ENCODE measurements at places on chromosomes 5 and 9.

DNA sequence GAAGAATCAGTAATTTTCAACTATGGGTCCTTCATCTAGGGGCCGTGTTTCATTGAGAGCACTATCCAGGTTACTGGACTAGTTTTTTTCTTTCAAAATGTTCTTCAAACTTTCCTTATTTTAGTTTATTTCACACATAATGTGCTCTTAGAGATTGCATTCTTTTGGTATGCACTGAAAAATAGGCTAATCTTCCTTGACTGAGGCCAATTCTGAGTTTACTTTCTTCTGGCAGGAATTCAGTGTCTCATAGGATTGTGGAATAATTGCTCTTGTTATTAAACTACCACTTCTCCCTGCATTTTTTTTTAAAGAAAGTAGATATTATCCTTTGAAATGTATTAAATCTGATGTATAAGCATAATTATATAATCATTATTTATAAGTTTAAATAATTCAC, 624.5 kb downstream of the RAB3C start:
- no peak for DNase-seq
- no peaks in the 10 kb centered on the region for H3K36me3 ChIP-seq
- H3K4me3 ChIP-seq = no peak overlapping the region
- no peak overlapping the region for H3K27ac ChIP-seq

DNA sequence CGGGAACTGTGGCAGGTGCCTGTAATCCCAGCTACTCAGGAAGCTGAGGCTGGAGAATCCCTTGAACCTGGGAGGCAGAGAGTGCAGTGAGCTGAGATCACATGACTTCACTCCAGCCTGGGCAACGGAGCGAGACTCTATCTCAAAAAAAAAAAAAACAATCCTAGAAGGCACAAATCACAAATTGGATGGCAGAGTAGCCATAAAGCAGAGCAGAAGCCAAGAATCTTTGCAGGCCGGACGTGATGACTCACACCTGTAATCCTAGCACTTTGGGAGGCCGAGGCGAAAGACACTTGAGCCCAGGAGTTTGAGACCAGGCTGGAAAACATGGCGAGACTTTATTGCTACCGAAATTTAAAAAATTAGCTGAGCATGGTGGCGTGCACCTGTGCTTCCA, 9.2 kb upstream of the FUBP3 start:
- no peak overlapping the region for H3K4me3 ChIP-seq
- DNase-seq = peak; percentile 45
- peaks cover 3% of the 10 kb centered on the region for H3K4me1 ChIP-seq
- H3K36me3 ChIP-seq = no peaks in the 10 kb centered on the region

GRCh38 chr9:87698069-87698809, 27.7 kb upstream of the CTSL start:
- H3K4me1 ChIP-seq = peaks cover 13% of the 10 kb centered on the region
- peaks cover 51% of the 10 kb centered on the region for H3K36me3 ChIP-seq
- DNase-seq = no peak
- H3K27ac ChIP-seq = no peak overlapping the region

GRCh38 chr9:124286292-124286931, 28.7 kb downstream of the NEK6 start:
- peak overlapping the region; percentile 95 for H3K27ac ChIP-seq
- peaks cover 78% of the 10 kb centered on the region for H3K4me1 ChIP-seq
- peaks cover 32% of the 10 kb centered on the region for H3K36me3 ChIP-seq

DNA sequence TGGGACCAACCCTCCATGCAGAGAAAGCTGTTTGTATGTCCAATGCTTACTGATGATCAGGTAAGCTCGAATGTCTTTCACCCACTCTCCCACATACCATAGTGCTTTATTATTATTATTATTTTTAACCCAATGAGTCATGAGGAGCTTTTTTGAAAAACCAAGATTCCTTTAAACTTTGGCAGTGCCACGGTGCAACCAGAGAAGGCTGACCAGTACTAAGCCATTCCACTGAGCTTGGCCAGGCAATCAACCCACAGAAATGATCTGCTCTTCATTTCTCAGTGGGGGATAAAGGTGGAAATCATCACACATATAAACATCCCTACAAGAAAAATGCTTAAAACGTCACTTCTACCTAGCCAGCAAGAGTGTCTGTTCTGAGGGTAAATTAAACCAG, 35.5 kb downstream of the JAKMIP2 start:
- peak overlapping the region; percentile 9 for H3K27ac ChIP-seq
- no peaks in the 10 kb centered on the region for H3K27me3 ChIP-seq
- H3K4me1 ChIP-seq = no peaks in the 10 kb centered on the region

- no peaks in the 10 kb centered on the region for H3K27me3 ChIP-seq
- DNase-seq = no peak
- H3K36me3 ChIP-seq = no peaks in the 10 kb centered on the region
- no peak overlapping the region for H3K27ac ChIP-seq
- no peak overlapping the region for H3K4me3 ChIP-seq
These were observed 87.9 kb downstream of the NUDT12 start for GRCh38 chr5:103474677-103475076.

DNA sequence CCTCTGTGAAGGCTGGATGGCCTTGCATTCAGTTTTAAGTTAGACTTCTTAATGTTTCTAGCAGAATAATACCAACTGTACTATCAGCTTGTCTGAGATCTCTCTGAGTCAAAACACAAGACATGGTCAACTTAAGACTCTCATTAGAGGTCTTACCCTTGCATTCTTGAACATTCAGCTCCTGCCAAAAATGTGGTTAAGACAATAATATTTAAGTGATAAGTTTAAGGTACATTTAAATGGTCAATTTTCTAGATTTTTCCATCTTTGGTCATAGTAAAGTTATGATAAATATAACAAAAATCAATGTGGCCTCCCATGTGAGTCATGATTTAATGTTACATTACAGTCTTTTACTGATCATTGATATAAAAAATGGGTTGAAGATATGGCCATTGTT, 75.0 kb downstream of the NR2F1 start:
- no peaks in the 10 kb centered on the region for H3K36me3 ChIP-seq
- no peak overlapping the region for H3K4me3 ChIP-seq
- no peak overlapping the region for H3K27ac ChIP-seq
- no peaks in the 10 kb centered on the region for H3K4me1 ChIP-seq
- DNase-seq = no peak
- H3K27me3 ChIP-seq = no peaks in the 10 kb centered on the region

- no peaks in the 10 kb centered on the region for H3K36me3 ChIP-seq
- peaks cover 2% of the 10 kb centered on the region for H3K4me1 ChIP-seq
- H3K27ac ChIP-seq = no peak overlapping the region
- no peak overlapping the region for H3K4me3 ChIP-seq
These were observed 29.3 kb downstream of the TLR4 start for GRCh38 chr9:117733465-117733864.

GRCh38 chr5:160520609-160521391, 99.1 kb downstream of the PTTG1 start:
- H3K4me1 ChIP-seq = no peaks in the 10 kb centered on the region
- peaks cover 3% of the 10 kb centered on the region for H3K27me3 ChIP-seq
- H3K27ac ChIP-seq = no peak overlapping the region
- no peaks in the 10 kb centered on the region for H3K36me3 ChIP-seq
- no peak overlapping the region for H3K4me3 ChIP-seq

- H3K27me3 ChIP-seq = no peaks in the 10 kb centered on the region
- no peak overlapping the region for H3K27ac ChIP-seq
- peaks cover 7% of the 10 kb centered on the region for H3K4me1 ChIP-seq
- no peak for DNase-seq
- H3K36me3 ChIP-seq = no peaks in the 10 kb centered on the region
These were observed 2.1 kb downstream of the NADK2 start for GRCh38 chr5:36239370-36240293.

GRCh38 chr5:99104538-99105132, 175.8 kb upstream of the CHD1 start:
- no peaks in the 10 kb centered on the region for H3K36me3 ChIP-seq

GRCh38 chr5:95641741-95642220, 4.8 kb upstream of the RFESD start:
- no peak overlapping the region for H3K4me3 ChIP-seq
- DNase-seq = peak; percentile 29
- no peaks in the 10 kb centered on the region for H3K4me1 ChIP-seq
- H3K36me3 ChIP-seq = no peaks in the 10 kb centered on the region

DNA sequence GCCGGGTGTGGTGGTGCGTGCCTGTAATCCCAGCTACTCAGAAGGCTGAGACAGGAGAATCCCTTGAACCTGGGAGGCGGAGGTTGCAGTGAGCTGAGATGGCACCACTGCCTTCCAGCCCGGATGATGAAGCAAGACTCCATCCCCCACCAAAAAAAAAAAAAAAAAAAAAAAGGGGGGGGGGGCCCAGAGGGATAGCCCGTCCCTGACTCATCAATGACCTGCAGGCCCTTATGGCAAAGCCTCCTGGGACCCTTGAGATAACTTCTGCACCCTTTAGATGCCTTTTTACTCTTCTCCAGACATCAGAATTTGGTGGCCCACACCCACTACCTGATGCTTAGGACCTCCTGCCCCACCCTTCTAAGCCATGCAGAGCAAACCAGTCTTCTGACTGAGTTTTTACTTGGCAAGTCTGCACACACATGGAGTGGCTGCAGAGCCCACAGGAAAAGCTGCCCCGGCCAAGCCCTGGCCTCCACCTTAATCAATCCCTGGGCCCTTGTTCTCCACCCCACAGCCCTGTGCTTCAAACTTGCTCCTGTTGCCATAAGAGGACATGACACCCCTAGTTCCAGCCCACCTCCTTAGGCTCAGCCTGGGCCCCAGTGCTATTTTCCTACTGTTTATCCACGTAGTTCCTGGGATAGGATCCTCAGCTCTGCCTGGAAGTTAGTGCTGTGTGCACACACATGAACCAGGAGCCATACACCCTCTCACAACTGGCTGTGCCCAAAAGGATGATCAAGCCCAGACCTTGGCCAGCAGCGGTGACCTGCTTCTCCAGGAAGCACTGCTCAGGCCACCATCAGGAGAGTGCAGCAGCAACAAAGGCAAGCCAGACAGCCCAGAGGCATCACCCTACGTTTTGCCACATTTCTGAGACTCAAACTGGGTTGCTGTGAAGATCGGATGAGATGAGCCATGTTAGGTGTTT, 5.1 kb downstream of the MGAT1 start:
- H3K27me3 ChIP-seq = no peaks in the 10 kb centered on the region
- H3K27ac ChIP-seq = no peak overlapping the region
- no peak for DNase-seq
- peaks cover 39% of the 10 kb centered on the region for H3K4me1 ChIP-seq
- no peak overlapping the region for H3K4me3 ChIP-seq
- peaks cover 27% of the 10 kb centered on the region for H3K36me3 ChIP-seq

DNA sequence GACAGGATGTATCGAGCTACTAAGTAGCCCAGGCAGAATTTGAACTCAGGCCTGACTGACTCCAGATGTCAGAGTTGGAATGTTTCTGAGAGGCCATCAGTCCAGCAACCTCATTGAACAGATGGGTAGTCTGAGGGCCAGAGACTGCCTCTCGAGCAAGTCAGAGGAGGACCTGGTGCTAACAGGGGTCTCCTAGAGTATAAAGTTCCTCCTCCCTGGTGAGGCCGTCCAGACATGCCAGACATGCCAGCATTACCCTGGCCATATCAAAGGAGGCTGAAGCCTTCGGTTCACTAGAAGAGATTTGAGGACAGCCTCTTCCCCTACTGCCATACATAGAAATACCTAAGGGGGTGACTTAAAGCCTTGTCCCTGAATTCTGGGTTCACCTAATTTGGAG, 81.2 kb downstream of the ZNF618 start:
- H3K36me3 ChIP-seq = peaks cover 7% of the 10 kb centered on the region
- H3K4me1 ChIP-seq = peaks cover 34% of the 10 kb centered on the region
- H3K4me3 ChIP-seq = no peak overlapping the region
- H3K27me3 ChIP-seq = no peaks in the 10 kb centered on the region

DNA sequence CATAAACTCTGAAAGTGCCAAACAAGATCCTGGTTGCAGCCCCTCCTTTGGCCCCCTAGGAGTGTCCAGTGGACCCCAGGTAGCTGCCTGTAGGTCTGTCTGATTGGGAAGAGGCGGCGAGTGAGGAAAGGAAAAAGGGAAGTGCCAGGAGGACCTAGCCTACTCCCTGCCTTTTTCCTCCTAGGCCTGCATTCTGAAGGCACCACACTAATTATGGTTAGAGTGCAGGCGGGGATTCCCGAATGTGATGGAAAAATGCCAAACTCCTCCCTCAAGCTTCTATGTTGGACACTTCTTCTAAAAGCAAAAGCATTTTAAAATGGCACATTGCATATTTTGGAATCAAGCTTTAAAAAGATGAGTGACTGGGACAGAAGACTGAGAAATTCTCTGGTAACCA, 83.2 kb upstream of the SMIM15 start:
- no peaks in the 10 kb centered on the region for H3K4me1 ChIP-seq
- no peak overlapping the region for H3K4me3 ChIP-seq
- DNase-seq = no peak
- no peaks in the 10 kb centered on the region for H3K27me3 ChIP-seq

- no peak overlapping the region for H3K4me3 ChIP-seq
- no peaks in the 10 kb centered on the region for H3K36me3 ChIP-seq
- H3K27ac ChIP-seq = peak overlapping the region; percentile 62
- peaks cover 13% of the 10 kb centered on the region for H3K4me1 ChIP-seq
- peak; percentile 55 for DNase-seq
These were observed 4.5 kb downstream of the TJP2 start for GRCh38 chr9:69178583-69179011.

GRCh38 chr5:74187757-74188156, 452.8 kb downstream of the ENC1 start:
- no peak overlapping the region for H3K27ac ChIP-seq
- peaks cover 9% of the 10 kb centered on the region for H3K27me3 ChIP-seq
- no peak for DNase-seq
- H3K36me3 ChIP-seq = no peaks in the 10 kb centered on the region

GRCh38 chr5:100691548-100691947, 156.4 kb downstream of the FAM174A start:
- no peaks in the 10 kb centered on the region for H3K4me1 ChIP-seq
- no peaks in the 10 kb centered on the region for H3K27me3 ChIP-seq
- no peaks in the 10 kb centered on the region for H3K36me3 ChIP-seq
- H3K27ac ChIP-seq = no peak overlapping the region
- DNase-seq = peak; percentile 54
- H3K4me3 ChIP-seq = no peak overlapping the region
